ENCODE measurements at places on chromosomes 1 and 21.

- no peak for DNase-seq
These were observed 139.0 kb upstream of the TMEM51 start for GRCh38 chr1:15014516-15014915.

DNA sequence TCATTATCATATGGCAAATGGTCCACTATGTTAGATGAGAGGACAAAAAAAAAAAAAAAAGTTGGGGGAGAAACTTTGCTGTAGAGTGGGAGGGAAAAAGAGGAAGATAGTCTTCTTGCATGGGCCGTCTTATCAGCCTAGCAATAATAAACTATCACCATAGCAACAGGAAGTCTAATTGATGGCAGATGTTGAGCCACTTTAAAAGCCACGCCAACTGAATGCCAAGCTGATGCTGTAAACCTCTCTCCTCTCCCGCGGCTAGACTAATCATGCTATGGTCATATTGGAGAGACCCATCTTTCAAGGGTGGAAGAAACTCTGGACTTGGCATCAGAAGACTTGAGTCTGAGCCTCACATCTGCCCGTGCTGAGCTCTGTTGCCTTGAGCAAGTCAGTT is 122.2 kb upstream of the HOOK1 start:
- DNase-seq = no peak

- DNase-seq = no peak
These were observed at the start of gene CAMK1G for GRCh38 chr1:209583408-209583807. TSS of gene CAMK1G (plus strand) at chr1:209583714. CDS start at chr1:209594984, 11,270 bp downstream.

DNA sequence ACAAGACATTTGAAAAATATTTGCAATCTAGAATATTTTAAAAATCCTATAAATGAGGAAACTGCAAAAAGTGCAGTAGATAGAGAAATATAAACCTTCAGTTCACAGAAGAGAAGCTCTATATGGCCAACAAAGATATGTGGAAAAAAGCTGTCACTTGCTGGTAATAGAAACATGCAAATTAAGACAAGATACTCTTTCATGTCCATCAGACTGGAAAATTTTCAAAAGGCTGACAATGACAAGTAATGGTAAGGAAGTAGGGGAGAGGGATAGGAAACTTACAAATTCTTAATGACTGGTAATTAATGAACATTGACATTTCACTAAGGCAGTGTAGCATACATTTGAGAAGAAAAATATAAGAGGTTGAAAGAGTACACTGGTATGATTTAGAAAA is 147.9 kb downstream of the MRPL39 start:
- DNase-seq = no peak

DNA sequence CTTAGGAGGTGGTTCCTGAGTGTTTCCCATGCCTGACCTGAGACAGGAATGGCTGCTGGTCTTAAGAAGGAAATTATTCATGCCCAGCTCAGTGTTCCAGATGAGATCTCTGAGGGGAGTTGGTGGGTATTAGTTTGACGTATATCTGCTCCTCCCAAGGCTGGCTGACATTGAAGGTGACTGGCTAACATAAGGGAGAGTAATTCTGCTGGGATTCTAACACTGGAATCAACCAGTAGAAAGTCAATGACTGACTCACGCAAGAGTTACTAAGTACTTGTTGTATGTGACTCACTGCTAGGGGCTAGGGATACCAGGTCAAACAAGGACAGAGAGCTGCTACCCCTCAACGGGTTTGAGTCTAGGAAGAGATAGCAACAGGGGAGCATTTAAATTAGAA is 177.3 kb downstream of the CACNA1E start:
- DNase-seq = no peak

DNA sequence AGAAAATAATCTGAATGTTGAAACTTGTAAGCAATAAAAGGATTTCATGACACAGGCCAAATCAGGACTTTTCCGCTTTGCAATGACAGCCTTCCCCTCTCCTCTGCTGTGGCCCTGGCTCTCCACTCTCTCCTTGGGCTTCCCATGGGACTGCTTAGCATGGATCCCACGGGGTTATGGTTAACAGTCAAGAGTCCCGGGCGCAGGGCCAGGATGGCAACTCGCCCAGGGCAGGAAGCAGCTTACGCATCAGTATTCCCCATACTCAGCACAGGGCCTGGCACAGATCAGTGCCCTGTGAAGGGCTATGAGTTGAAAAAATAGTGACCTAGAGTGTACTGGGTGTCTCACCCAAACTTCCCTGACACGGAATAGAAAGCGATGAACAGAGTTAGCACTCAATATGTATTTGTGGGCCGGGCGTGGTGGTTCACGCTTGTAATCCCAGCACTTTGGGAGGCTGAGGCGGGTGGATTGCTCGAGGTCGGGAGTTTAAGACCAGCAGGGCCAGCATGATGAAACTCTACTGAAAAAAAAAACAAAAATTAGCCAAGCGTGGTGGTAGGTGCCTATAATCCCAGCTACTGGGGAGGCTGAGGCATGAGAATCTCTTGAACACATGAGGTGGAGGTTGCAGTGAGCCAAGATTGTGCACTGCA is 29.1 kb upstream of the GRHL3 start:
- DNase-seq = peak; percentile 77

GRCh38 chr1:90561911-90562310 is 155.2 kb downstream of the BARHL2 start:
- DNase-seq = no peak

DNA sequence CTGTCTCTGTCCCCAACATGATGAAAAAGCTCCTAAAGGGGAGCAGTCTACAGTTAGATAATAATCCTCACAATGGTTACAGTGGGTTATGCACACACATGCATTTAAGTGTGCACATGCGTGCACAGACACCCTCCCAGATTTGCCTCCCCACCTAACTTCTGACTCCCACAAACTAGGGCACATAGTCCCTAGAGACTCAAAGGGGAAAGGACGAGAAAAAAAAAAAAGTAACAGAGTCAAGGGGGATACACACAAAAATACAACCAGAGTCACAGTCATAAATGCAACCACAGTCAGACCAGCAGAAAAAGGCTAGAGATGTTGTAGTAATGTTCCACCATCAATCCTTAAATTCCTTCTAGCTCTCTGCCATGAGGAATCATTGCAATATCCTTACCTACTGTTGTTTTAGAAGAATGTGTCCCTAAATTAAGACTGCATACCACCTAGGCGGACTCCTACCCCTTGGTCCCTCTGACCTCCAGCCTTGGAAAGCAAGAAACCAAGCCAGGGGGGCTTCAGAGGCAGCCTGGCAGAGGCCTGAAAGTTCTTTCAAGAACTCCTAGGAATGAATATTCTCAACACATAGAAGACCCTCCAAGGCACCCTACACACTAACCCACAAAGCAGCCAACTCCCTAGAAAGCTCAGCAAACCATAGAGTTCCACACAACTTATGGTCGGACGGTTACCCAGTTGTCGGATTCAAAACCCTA is 1.3 kb downstream of the CRTC2 start:
- no peak for DNase-seq

Measured in hippocampal formation (tissue), 2 donors.